ENCODE measurements at places on chromosomes 7 and 10. TPM values are rescaled to one million over a fixed set of nuclear protein-coding genes. Genes with fewer than 3 reads are reported as not detected.

- DNase-seq: no peak
These were observed 66.5 kb downstream of the GNAT3 start for GRCh38 chr7:80445351-80445750.

DNA sequence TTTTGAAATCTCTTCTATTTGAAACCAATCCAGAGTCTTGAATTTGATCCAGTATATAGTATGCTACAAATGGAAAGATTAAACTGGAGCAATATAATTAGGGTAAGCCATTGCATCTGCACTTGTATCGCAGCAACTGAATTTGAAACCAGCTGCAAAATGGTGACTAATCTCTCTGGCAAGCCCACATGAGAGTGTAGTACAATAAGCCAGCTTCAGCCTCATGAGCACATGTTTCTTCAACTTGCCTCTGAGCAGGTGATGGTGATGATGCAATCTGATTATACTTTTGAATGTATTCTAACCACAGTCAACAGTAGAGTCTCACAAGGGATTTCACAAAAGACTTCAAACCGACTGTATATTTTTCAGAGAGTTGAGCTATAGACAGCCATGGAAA, 829 bp upstream of the RPA3 start:
- DNase-seq: peak; percentile 94

CPXM2 gene
- 1.7 TPM for polyA plus RNA-seq

- DNase-seq: peak; percentile 77
These were observed 1.5 kb upstream of the LOXL4 start for GRCh38 chr10:98269435-98269912.

DNA sequence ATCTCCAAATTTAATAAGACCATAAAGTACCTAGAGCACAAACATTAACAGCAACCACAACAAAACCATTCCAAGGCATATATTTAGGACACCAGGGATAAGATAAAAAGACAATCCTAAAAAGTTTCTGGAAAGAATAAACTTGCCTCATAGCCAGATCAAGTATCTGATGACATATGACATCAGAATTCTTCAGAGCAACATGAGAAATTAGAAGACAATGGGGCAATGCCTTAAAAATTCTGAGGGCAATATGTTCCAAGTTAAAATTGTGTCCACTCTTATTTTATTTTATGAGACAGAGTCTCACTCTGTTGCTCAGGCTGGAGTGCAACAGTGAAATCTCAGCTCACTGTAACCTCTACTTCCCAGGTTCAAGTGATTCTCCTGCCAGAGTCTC, 2.8 kb downstream of the EFCAB10 start:
- no peak for DNase-seq

- DNase-seq: no peak
These were observed 4.0 kb downstream of the ITIH2 start for GRCh38 chr10:7707102-7707501.

- DNase-seq: peak; percentile 81
These were observed 45.9 kb upstream of the EMX2 start for GRCh38 chr10:117496616-117497028.

- DNase-seq: no peak
These were observed 31.3 kb upstream of the LOXL4 start for GRCh38 chr10:98299341-98299740.

PNLIPRP3 gene
- polyA plus RNA-seq: not detected

DNA sequence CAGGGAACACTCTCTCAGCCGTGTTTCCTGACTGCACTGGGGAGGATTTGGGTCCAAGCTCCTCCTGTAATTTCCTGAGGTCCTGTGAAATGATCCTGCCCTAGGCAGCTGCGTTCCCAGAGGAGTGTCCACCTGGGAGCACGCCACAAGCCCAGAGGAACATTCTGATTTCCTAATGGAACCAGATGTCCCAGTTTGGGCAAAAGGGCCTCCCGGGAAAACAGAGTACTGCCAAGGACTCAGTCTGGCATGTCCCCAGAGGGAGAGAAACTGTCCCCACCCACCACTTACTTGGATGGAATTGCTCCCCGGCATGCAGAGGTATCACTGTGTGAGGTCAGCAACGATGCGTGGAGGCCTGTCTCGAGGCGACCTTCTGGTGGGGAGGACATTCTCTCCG, 34.5 kb downstream of the ASB13 start:
- no peak for DNase-seq

UCMA gene
- 0.16 TPM for polyA plus RNA-seq

All from muscle of back (tissue), 13 donors.